ENCODE measurements at places on chromosomes 7 and 10. TPM values are rescaled to one million over a fixed set of nuclear protein-coding genes. Genes with fewer than 3 reads are reported as not detected.

- H3K27me3 ChIP-seq = peaks cover 3% of the 10 kb centered on the region
- no peaks in the 10 kb centered on the region for H3K36me3 ChIP-seq
- peaks cover 19% of the 10 kb centered on the region for H3K4me1 ChIP-seq
- DNase-seq = no peak
- H3K4me3 ChIP-seq = no peak overlapping the region
These were observed 164.8 kb upstream of the SLC25A13 start for GRCh38 chr7:96486681-96487080.

GRCh38 chr7:105478606-105479005, 43.5 kb downstream of the PUS7 start:
- no peak overlapping the region for H3K4me3 ChIP-seq
- peaks cover 3% of the 10 kb centered on the region for H3K4me1 ChIP-seq
- no peaks in the 10 kb centered on the region for H3K27me3 ChIP-seq
- no peak for DNase-seq

Gene CALHM1
- not detected for total RNA-seq

Gene GNGT1
- total RNA-seq = not detected

All from activated CD4-positive, alpha-beta T cell treated with anti-CD3 and anti-CD28 coated beads, Interleukin-2, amount 10 ng/mL, durations not matched to agents 24 days and 14 days (primary cell).